ENCODE measurements at places on chromosomes 7 and 10.

GRCh38 chr10:10870523-10871241 is 147.0 kb upstream of the CELF2 start:
- no peak for DNase-seq

DNA sequence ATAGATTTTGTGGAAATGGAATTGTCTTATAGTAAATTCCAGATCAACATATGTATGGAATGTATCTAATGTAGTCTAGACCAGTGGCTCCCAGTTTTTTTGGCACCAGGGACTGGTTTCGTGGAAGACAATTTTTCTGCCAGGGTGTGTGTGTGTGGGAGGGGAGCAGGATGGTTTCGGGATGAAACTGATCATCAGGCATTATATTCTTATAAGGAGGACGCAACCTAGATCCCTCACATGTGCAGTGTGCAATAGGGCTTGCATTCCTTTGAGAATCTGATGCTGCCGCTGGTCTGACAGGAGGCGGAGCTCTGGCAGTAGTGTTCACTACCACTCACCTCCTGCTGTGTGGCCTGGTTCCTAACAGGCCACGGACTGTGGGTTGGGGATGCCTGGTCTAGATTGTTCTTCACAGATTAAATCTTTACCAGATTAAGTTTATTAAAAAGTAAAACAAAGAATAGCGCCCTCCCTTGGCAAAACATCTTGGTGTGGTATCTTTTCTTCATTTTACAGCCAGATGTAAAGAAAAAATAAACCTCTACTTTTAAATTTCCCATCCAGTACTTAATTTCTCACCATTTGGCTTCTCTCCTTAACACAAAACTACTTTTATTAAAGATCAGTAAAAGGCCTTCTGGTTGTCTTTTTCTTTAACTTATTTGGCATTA is 48.4 kb downstream of the SEPTIN7 start:
- no peak for DNase-seq

DNA sequence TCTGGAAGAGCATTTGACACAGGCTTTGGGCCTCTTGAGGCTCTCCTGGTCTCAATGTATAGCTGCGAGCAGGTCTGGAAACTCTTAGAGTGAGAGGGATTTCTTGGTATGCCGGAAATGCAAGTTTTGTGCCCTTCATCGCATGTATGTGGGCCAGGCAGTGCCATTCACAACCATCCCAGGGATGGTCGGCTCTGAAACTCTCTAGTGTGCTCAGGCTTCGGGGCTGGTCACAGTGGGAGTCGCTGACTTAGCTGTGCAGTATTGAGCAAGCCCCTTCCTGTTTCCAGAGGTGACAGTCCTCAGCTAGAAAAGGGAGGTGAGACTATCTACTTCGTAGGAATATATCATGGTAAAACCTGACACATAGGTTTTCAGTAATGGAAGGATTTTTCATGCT is 2.0 kb upstream of the AOAH start:
- no peak for DNase-seq

DNA sequence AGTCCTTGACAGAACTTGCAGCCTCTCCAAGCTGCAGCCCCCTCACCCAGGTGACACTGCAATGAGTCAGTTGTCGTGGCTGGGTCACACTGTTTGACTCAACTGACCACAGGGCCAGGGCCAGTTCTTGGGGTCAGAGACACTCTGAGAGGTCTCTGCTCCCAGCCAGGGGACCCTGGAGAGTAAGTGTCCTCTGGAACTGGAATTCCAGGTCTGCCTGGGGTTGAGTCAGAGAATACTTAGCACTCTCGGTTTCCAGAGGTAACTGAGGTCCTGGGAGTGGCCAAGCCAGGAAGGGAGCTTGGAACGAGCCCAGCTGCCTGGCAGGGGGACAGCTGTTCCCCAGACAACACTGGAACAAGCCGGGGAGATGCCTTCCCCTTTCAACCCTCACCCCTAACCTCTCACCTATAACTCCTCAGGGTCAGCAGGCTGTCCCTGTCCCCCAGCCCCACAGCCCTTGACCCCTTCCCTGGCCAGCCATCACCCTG is 2.2 kb upstream of the MYL10 start:
- no peak for DNase-seq

GRCh38 chr10:5094265-5095205 is at the start of gene AKR1C3:
Gene AKR1C3 (plus strand): TSS chr10:5094414. CDS start chr10:5094445, 31 bp downstream.
- DNase-seq = no peak

DNA sequence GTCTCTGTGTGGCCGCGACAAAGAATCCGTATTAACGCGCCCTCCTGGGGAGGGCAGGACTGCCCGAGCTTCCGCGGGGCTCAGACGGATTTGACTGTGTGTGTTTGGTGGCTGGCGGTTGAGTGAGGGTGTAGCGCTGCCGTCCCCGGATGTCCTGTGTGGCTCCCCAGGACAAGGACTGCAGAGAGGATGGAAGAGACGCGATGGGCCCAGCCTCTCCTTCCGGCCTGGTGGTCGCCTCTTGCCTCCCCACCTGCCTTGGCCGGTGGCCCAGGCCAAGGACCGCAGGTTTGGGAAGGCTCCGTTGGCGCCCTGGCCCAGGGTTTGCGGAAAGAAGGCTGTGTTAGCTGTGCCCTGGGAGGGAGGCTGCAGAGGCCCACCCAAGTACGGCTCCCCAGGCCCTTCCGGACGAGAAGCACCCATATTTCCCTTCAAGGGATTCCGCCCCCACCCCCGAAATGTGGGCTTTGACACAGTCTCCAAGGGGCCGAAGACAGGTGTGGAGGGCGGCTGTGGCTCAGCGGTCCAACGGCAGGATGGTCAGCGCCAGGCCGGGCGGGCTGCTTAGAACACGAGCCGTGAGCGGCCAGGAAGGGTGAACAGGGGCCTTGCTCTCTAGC is 2.3 kb downstream of the UNCX start:
- no peak for DNase-seq

GRCh38 chr10:116026315-116026714 is 246.7 kb downstream of the GFRA1 start:
- DNase-seq = no peak

GRCh38 chr7:70775570-70776156 is 356.3 kb upstream of the GALNT17 start:
- DNase-seq = no peak

DNA sequence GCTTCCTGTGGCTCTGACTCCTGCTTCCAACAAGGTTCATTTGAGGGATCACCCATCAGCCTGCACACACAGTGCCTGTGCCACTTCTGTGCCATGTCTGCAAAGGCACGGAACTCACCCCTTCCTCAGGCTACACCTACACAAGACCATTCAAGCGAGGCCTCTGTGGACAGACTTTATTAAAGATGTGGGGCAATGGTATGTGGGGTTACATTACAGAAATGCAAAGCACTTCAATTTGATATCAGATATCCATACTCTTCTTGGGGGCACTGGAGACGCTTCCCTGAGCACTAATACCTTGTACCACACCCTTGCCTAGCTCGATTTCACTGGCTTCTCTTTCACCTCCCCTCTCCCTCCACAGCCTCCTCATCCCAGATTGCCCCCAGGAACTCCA is 84.4 kb upstream of the FGL2 start:
- no peak for DNase-seq

DNA sequence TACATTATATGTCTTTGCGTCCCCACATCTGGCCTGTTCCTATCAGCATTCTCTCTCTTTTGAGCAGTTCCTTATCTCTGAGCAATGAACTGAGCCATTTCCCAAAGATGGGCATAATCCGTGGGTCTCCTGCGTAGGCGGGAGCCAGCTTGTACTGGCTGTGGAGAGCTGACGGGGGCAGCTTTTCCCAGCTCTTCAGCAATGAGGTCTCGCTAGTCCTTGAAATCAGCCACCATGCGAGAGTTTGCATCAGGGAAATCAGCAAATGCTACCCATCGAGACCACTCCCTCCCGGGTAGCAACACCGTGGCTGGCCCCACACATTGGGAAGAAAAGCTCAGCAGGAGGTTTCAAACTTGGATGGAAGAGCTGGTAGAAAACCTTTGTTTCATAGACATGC is 51.9 kb upstream of the FAM180A start:
- DNase-seq = no peak

DNA sequence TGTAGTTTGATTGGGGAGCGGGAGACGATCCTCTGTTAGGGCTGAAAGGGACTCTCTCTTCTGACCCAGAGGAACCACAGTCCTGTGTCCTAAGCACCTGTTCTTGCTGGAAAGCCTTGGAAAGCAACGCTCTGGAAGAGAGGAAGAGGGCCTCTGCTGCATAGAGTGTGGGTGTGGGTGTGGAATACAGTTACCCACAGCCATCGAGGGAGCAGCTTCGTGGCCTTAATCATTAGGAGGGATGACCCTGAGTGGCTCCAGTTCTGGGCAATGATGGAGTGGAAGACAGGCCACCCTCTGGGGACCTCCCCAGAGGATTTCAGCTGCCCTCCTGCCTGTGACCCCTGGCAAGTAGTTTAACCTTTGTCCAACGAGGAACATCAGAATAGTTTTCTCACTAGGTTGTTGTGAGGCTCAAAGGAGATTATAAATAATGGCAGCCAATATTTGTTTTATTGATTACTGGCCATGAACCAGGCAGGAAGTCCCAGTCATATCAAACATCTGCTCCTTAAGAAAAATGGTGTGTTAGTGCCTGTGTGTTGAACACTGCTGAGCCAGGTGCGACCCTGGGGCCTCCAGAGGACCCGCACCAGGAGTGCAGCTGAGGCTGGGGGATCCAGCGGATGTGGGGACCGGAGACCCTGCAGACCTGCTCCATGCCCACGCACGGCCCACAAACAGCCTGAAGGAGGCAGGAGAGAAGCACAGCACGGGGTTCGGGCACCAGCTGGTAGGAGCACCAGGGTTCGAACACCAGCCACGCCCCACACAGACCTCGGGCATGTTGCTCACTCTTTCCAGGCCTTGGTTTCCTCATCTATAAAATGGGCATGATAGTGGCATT is 35.6 kb downstream of the FAM241B start:
- no peak for DNase-seq

DNA sequence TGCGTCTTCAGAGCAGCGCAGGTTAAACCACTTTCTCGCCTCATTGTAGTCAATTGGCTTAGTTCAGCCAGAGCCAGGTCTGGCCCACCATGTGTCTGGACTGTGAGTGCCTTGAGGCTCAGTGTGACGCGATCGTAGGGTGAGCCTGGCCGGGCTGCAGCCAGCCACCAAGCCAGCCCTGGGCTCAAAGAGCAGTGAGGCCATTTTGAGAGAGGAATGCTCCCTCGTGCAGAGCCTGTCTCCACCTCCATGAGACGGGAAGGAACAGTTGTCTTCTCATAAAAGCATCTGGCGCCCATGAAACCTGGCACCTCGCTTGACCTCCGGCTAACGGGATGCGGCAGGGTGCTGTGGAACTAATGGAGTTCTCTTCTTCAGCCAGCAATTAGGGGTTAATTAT is 34.5 kb downstream of the LHPP start:
- DNase-seq = no peak

GRCh38 chr7:100888988-100889750 is at the start of gene UFSP1:
Gene UFSP1 (minus strand): TSS chr7:100889715. CDS start chr7:100889271, 444 bp downstream.
- DNase-seq = no peak

GRCh38 chr10:96208271-96208670 is 63.1 kb downstream of the BLNK start:
- DNase-seq = no peak

DNA sequence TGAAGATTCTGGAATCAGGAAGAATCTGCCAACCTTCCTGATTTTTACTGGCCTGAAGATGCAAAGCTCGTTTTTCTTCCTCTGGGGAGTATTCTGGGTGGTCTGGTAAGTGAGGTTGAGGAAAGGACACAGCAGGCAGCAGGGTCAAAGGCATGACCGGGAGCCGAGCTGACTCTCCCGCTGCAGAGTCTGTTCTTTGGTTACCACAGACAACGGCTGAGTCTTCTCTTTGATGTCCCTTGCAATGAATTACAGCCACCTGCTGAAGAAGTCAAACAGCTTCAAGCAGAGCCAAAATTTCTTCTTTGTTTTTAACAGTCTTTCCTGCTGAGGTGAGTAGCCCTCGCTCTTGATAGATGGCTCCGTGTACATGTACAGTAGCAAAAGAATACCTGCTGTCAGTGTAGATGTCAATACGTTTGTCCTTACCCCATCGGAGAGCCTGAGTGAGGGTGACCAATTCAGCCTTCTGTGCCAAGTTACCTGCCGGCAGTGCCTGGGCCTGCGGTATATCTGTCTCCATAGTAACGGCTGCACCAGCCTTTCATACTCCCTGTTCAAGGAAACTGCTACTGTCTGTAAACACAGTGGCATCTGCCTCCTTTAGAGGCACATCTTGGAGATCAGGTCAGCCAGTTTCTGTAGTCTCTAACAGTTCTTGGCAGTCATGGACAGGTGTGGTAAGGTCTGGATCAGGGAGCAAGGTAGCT is 76.4 kb downstream of the PRR15 start:
- no peak for DNase-seq

GRCh38 chr7:153034791-153035190 is 275.2 kb downstream of the ACTR3B start:
- no peak for DNase-seq

GRCh38 chr10:24383681-24384106 is 174.8 kb downstream of the KIAA1217 start:
- DNase-seq = no peak

GRCh38 chr10:62025901-62026879 is 124.7 kb downstream of the ARID5B start:
- DNase-seq = no peak

DNA sequence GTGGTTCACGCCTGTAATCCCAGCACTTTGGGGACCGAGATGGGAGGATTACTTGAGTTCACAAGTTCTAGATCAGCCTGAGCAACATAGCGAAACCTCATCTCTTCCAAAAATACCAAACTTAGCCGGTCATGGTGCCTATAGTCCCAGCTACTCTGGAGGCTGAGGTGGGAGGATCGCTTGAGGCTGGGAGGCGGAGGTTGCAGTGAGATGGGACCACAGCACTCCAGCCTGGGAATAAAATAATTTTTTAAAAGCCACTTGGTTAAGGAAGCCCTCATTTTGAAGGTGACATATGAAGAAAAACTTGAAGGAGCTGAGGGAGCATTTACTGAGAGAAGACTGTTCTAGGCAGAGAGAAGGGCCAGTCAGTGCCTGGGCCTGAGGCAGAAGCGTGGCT is 4.2 kb upstream of the EZH2 start:
- no peak for DNase-seq

DNA sequence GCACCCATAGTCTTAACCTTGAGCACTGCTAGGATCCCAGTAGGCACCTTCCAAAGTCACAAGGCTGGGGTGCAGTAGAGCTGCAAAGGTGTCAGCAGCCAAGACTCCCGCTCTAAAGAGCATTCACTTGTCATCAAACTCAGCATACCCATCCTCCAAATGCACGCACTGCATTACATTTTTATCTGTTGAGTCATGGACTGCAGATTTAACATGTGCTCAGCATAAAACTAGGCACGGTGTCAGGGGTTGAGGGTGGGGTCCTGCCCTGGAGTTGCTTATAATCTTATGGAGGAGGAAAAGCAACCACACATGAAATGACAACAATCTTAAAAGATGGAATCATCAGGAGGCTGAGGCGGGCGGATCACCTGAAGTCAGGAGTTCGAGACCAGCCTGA is 102.6 kb downstream of the PARP12 start:
- no peak for DNase-seq
